ENCODE measurements at places on chromosomes 7 and 10. TPM values are rescaled to one million over a fixed set of nuclear protein-coding genes. Genes with fewer than 3 reads are reported as not detected.

HMX3 gene
- not detected for polyA plus RNA-seq

ATG9B gene
- polyA plus RNA-seq: not detected

ZNF488 gene
- polyA plus RNA-seq: 3.8 TPM

SLIT1 gene
- 0.25 TPM for polyA plus RNA-seq

CYP26C1 gene
- polyA plus RNA-seq: not detected

GRID1 gene
- not detected for polyA plus RNA-seq

CUTC gene
- polyA plus RNA-seq: 19.4 TPM

C10orf143 gene
- 7.5 TPM for polyA plus RNA-seq

ACSM6 gene
- not detected for polyA plus RNA-seq

SEMA3D gene
- polyA plus RNA-seq: 9.2 TPM

VPS37D gene
- 2.3 TPM for polyA plus RNA-seq

RBP3 gene
- polyA plus RNA-seq: not detected

TMEM176B gene
- 6.5 TPM for polyA plus RNA-seq

NRF1 gene
- 9.2 TPM for polyA plus RNA-seq

STK31 gene
- not detected for polyA plus RNA-seq

BMPER gene
- polyA plus RNA-seq: 1.1 TPM

NANOS1 gene
- 1.3 TPM for polyA plus RNA-seq

NOM1 gene
- polyA plus RNA-seq: 4.6 TPM

GGCT gene
- 64.2 TPM for polyA plus RNA-seq

CCL26 gene
- polyA plus RNA-seq: not detected

PTPN20 gene
- 1.7 TPM for polyA plus RNA-seq

ZNF679 gene
- polyA plus RNA-seq: not detected

ZCCHC24 gene
- 60.4 TPM for polyA plus RNA-seq

MRC1 gene
- polyA plus RNA-seq: 29.3 TPM

VIPR2 gene
- 14.1 TPM for polyA plus RNA-seq

NFKB2 gene
- polyA plus RNA-seq: 9.8 TPM

VSTM4 gene
- polyA plus RNA-seq: 11.4 TPM

HELLS gene
- polyA plus RNA-seq: 0.88 TPM

TFEC gene
- 4.8 TPM for polyA plus RNA-seq

CNPY4 gene
- 17.2 TPM for polyA plus RNA-seq

ICA1 gene
- 14.5 TPM for polyA plus RNA-seq

CDC14C gene
- not detected for polyA plus RNA-seq

ZNF273 gene
- 1.9 TPM for polyA plus RNA-seq

PHYHIPL gene
- 0.54 TPM for polyA plus RNA-seq

NEUROD6 gene
- polyA plus RNA-seq: not detected

OR13A1 gene
- polyA plus RNA-seq: not detected

STAG3 gene
- polyA plus RNA-seq: 1.7 TPM

PLXNA4 gene
- polyA plus RNA-seq: 0.59 TPM

HDAC9 gene
- 9.1 TPM for polyA plus RNA-seq

EPHB4 gene
- 4.3 TPM for polyA plus RNA-seq

FRMD4A gene
- polyA plus RNA-seq: 11.4 TPM

MEOX2 gene
- 5.4 TPM for polyA plus RNA-seq

GIMAP1 gene
- 4.3 TPM for polyA plus RNA-seq

SRGN gene
- 176 TPM for polyA plus RNA-seq

PRPS1L1 gene
- not detected for polyA plus RNA-seq

ASZ1 gene
- not detected for polyA plus RNA-seq

ABCB1 gene
- polyA plus RNA-seq: 3.3 TPM

ALOX5 gene
- 6.8 TPM for polyA plus RNA-seq

CALY gene
- not detected for polyA plus RNA-seq

C10orf90 gene
- polyA plus RNA-seq: not detected

MPLKIP gene
- polyA plus RNA-seq: 28.7 TPM

KCNH2 gene
- polyA plus RNA-seq: 0.63 TPM

TCF7L2 gene
- 14.0 TPM for polyA plus RNA-seq

UCN3 gene
- not detected for polyA plus RNA-seq
